ENCODE measurements at places on chromosomes 3 and 15.

DNA sequence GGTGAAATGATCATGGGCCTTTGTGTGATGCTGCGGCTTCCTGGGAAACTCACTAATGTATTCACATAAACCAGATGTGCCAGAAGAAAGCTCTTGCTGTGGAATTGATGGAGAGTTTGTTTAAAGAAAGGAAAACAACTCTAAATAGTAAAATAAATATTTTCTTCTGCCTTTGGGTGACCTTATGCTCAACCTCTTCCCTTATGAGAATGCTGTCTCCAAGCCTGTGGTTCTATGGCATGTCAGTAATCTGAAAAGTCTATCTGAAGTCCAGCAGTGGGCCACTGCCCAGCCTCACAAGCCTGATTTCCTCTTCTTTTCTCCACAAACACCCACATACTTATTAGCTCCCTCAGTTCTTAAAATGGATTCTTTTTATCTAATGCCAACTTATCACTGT lies 49.9 kb upstream of the PHLDB2 start:
- DNase-seq = no peak

- no peak for DNase-seq
These were observed 30.3 kb upstream of the VEPH1 start for GRCh38 chr3:157533298-157534070.

DNA sequence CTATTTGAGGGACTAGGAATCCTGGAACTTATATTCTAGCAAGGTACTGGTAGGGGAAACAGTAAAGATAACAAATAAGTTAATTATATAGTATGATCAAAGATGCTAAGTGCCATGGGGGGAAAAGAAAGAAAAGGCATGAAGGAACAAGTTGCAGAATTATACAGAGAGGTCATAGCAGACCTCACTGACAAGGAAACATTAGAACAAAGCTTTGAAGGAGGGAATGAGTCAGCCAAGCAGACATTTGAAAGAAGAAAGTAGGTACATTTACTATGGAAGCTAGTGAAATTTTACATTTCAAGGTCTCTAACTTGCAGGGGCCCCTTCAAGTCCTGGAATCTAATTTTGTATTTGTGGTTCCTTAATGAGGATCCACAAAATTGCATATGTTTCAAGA lies 57.2 kb upstream of the TIPARP start:
- DNase-seq = no peak

- no peak for DNase-seq
These were observed 41.0 kb downstream of the AQP9 start for GRCh38 chr15:58179206-58179605.

- no peak for DNase-seq
These were observed 5.3 kb downstream of the LRRK1 start for GRCh38 chr15:100924436-100924835.

- DNase-seq = no peak
These were observed 192.1 kb upstream of the EOMES start for GRCh38 chr3:27914199-27914598.

DNA sequence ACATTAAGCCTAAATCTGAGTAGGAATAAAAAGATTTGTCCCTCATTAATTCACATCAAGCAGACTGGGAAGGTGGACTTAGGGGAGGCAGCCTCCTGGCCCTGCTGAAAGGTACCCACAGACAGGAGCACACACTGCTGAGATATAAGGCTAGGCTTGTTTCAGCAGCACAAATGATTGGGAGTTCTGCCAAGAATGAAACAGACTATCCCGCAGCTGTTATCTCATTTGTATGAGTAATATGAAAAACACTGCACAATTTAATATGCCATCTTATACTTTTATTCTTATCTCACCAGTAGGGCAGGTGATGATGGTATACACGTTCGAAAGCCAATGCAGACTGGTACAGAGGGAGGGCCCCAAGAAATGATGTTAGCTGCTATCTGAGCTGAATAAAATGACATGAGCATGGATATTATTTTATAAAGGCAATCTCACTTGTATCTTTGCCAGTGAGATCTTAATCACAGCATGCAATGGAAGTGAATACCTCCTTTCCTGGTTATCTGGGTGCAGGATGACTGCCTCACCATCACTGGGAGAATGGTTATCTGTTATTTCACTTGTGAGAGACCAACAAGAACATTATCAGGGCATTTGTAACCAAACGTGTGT lies 258.7 kb upstream of the PPP2R3A start:
- no peak for DNase-seq
